CD4-positive, alpha-beta T cell treated with Interferon gamma for 1 hour (primary cell): ENCODE measurements at places on chromosomes 6 and 20.

- DNase-seq: no peak
Measured at GRCh38 chr20:52943185-52943841, 28.8 kb upstream of the TSHZ2 start.

DNA sequence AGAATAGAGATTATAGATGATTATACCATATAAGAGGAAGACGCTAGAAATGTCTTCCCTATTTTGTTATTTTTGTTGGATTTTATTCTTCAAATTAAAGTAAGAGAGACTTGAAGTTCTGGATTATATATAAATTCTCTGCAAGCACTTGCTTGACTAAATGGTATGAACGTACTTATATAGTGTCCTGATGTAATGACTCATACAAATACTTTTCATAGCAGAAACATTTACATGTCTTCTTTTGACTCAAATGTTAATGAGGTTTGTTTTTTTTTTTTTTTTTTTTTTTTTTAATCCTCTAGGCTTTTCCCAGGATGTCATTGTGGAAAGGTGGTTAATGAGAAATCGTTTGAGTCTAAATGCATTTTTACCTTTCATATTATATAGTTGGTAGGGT is 55.0 kb downstream of the PDE7B start:
- no peak for DNase-seq

- DNase-seq: peak; percentile 6
Measured at GRCh38 chr20:62496568-62497218, 20.9 kb upstream of the GATA5 start.

GRCh38 chr6:143014764-143015163 is 45.9 kb upstream of the AIG1 start:
- DNase-seq: no peak

DNA sequence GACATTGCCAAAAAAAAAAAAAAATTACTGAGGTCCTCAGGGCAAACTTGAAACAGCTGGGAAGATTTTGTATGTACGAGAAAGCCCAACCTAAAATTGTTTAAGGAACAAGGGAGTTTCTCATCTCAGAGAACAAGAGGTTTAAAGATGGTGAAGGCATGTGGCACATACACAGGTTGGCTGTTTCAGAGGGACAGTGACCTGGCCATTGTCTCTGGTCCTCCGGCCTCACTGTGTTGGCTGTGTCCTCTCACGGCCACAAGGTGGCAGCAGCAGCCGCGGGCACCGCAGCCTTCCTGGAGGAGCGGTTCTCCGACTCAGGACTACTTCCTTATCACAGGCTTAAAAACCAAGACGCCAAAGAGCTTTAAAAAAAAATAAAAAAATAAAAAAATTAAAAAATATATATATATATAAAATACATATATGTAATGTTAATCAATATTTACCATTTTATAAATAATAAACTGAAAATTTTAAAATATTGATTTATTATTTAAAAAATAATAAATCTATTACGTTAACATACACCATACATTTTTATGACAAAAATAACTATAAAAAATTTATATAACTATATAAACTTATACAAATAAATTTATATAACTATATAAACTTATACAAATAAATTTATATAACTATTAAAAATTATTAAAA is 52.8 kb downstream of the GTF2H5 start:
- DNase-seq: peak; percentile 73

GRCh38 chr6:109297406-109298110 is 84.7 kb downstream of the CD164 start:
- no peak for DNase-seq
